ENCODE measurements at places on chromosomes 12 and 14. TPM values are rescaled to one million over a fixed set of nuclear protein-coding genes. Genes with fewer than 3 reads are reported as not detected.

- no peaks in the 10 kb centered on the region for H3K4me1 ChIP-seq
- H3K4me3 ChIP-seq = no peak overlapping the region
- no peak overlapping the region for H3K27ac ChIP-seq
- no peak for DNase-seq
- no peaks in the 10 kb centered on the region for H3K27me3 ChIP-seq
- no peaks in the 10 kb centered on the region for H3K36me3 ChIP-seq
Measured at GRCh38 chr14:91919814-91920213, 27.7 kb downstream of the FBLN5 start.

DNA sequence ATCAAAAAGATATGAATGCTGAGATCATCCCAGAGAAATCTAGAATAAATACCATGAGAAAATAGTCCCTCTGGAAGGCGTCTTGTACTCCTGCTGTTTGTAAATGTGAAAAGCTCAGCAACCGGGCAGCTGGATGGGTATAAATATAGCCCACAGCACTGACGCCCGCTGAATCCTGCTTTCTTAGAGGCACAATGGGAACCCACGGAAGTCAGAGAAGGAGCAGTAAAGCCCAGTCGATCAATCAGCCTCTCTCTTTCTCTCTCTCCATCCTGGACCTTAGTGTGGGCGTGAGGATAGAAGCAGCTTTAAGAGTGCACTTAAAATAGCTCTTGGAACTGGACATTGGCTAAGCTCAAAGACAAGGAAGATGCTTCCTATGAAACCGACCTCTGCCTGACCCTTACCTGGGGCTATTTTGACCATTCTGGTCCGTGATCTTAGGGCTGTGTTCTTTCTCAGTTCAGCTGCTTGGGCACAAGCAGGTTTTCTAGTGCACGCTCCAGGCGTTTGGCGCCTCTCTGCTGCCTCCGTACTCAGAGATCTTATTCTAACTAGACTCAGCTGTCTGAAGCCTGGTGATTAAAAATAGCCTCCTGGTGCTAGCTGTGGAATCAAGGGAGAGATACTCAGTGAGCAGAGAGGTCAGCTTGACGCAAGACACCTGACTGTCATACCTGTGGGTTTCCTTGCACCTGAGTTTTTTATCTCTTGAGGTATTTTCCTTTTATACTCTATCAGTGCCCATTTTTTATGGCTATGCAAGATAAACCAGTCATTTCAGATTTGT is 144.6 kb downstream of the ETV6 start:
- H3K4me3 ChIP-seq = no peak overlapping the region
- peak overlapping the region; percentile 33 for H3K27ac ChIP-seq
- no peaks in the 10 kb centered on the region for H3K27me3 ChIP-seq
- H3K4me1 ChIP-seq = peaks cover 57% of the 10 kb centered on the region
- no peak for DNase-seq
- H3K36me3 ChIP-seq = no peaks in the 10 kb centered on the region

Gene CRIP1
- total RNA-seq = 8.1 TPM

Gene CLEC1B
- not detected for total RNA-seq

Gene TMED10
- total RNA-seq = 313 TPM

Gene IGF1
- total RNA-seq = 0.85 TPM

Measured in endothelial cell of umbilical vein (primary cell).